A549 treated with GW870086 at 1 μM for 4 hours (cell line): ENCODE measurements at places on chromosomes 2 and 18. TPM values are rescaled to one million over a fixed set of nuclear protein-coding genes. Genes with fewer than 3 reads are reported as not detected.

Gene NOSTRIN
- 2.2 to 3.0 TPM (median 2.3 TPM) in 5 replicates for total RNA-seq

Gene GKN2
- total RNA-seq = 1.7 to 3.5 TPM (median 2.9 TPM) in 5 replicates

Gene VAPA
- 152 to 192 TPM (median 172 TPM) in 5 replicates for total RNA-seq

Gene KANSL3
- 19.6 to 26.2 TPM (median 23.4 TPM) in 5 replicates for total RNA-seq

Gene C2orf66
- 0.12 TPM in 1 of 5 replicates, not detected in the others for total RNA-seq
